ENCODE measurements at places on chromosomes 3 and 15.

DNA sequence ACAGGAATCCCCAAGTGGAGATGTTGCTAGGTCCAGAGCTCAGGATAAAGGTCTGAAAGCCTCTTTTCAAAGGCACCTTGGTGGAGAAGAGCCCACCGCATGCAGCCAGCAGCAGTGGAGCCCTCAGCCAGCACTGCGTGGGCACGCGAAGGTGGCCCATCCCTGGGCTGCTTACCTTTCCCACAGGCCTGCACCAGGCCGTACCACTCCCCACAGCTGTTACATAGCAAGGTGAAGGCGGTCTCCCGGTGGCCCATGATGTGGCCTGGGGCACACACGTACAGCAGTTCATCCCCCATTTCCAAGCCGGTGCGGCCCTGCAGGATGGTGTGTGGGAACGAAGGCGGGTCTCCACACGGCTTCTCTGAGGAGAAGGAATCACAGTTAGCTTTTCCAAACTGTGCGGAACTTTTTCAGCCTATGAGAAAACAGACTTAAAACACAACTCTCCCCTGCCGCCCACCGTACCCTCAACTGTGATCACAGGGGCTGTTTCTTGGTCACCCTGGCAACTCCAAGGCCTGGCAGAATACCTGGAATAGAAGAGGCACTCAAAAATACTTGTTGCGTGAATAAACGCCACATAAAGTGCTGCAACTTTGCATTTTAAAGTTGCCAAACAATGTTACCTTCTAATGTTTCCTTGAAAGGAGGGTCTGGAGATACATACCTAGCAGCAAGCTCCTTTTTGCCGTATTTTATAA lies 43.7 kb downstream of the SUSD5 start:
- no peak for DNase-seq

- DNase-seq: no peak
Observed at GRCh38 chr3:13125092-13126015, 52.1 kb upstream of the IQSEC1 start.

DNA sequence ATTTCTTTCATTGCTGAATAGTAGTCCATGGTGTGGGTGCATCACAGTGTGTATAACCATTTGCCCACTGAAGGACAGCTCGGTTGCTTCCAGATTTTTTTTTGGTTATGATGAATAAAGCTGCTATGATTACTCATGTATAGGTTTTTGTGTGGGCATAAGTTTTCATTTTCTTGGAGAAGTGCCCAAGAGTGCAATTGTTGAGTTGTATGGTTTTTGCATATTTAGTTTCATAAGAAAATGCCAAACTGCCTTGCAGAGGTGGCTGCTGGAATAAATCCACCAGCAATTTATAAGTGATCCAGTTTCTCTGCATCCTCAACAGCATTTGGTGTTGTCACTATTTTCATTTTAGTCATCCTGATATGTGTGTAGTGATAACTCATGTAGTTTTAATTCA lies 8.4 kb upstream of the SPESP1 start:
- DNase-seq: no peak

- DNase-seq: no peak
Observed at GRCh38 chr3:176687754-176688153, 509.5 kb downstream of the TBL1XR1 start.

- DNase-seq: no peak
Observed at GRCh38 chr15:71973366-71973765, 144.6 kb downstream of the MYO9A start.

- DNase-seq: no peak
Observed at GRCh38 chr15:25846377-25846776, 16.8 kb downstream of the ATP10A start.

GRCh38 chr3:52153389-52154096 lies 680 bp downstream of the POC1A start:
- DNase-seq: no peak

GRCh38 chr15:47374222-47374621 lies 343.1 kb upstream of the SEMA6D start:
- no peak for DNase-seq

GRCh38 chr3:186931532-186932280 lies 1.4 kb downstream of the ST6GAL1 start:
- peak; percentile 37 for DNase-seq

DNA sequence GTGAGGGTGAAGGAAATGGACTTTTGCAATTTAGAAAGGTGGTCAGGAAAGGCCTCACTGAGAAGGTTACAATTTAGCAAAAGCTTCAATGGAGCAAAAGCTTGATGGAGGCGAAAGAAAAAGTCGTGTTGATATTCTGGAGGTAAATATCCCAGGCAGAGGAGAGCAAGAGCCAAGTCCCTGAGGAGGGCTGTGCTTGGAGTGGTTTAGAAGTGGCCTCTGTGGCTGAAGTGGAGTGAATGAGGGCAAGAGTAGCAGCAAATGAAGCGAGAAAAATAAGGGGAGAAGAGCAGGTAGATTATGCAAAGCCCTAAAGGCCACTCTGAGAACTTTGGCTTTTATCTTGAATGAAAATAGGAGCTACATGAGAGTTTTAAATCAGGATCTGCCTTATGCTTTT lies 54.1 kb downstream of the GUCA1C start:
- DNase-seq: no peak

GRCh38 chr3:73449774-73450173 lies 175.0 kb downstream of the PDZRN3 start:
- no peak for DNase-seq

DNA sequence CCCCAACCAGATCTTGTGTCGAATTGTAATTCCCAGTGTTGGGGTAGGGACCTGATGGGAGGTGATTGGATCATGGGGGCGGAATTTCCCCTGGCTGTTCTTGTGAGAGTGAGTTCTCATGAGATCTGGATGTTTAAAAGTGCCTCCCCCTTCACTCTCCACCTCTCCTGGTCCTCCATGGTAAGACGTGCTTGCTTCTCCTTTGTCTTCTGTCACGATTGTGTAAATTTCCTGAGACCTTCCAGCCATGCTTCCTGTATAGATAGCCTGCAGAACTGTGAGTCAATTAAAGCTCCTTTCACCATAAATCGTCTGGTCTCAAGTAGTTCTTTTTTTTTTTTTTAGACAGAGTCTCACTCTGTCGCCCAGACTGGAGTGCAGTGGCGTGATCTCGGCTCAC lies 42.3 kb downstream of the NR1D2 start:
- no peak for DNase-seq

GRCh38 chr3:65348398-65348995 lies 660.7 kb upstream of the ADAMTS9 start:
- DNase-seq: no peak
